NCI-H2171 (cell line): ENCODE measurements at places on chromosomes 11 and 22.
A peak's percentile ranks its signal among the peaks of the same experiment; 100 is the strongest.

DNA sequence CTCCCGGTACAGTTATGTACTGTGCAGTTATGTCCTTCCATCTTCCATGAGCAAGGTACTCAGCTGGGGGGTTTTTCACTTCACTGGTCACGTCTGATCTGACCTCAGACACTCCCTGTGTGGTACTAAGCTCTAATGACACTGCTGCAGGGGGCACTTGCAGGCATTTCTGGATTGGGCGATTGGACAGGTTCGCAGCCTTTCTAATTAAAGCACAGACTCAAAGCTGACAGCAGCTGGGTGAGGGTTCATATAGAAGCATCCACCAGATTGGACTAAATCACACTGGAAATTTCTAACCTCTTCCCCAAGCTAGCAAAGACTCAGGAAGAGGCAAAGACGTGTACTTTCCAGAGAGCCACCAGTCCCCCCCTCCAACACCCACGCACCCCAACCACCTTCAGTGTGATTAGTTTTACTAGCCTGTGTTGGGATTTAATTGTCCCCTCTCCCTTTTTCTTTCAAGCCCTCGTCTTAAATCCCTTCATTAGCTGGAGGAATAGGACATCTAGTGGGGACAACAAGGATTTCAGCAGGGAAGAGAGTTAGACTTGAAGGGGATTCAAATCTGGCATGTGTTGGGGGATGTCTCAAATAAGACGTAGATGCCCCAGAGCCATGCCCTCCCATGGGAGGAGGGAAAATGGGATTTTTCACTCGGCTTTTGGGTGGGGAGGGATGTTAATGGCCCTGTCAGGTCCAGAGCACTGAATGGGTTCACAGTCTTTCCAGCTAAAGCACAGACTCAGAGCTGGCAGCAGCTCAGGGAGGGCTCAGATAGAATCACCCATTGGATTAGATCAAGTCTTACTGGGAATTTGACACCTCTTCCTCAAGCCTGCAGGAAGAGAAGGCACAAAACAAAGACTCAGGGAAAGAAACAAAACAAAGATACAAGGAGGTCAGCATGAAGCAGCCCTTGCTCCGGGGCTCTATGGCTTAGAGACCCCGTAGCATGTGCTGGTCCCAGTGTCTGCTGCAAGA is 10.9 kb downstream of the INS start:
- DNase-seq, result no peak

DNA sequence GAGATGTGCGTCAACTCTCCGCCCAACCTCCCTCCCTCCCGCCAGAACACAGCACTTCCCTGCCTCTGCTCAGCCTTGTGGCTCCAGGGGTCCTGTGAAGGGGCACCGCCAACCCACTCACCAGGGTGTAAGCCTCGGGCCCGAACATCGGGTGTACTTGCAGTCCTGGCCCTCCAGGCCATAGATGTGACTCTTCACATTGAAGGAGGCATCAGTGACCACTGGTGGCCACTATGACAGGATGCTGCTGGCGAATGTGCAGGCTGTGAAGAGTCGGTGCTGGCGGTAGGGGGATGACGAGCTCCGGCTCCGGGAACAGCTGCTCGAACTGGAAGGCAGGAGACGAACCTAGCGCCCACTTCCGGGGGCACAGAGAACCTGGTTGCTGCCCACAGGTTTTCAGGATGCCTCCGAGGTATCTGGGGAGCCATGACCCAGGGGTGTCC is 97.4 kb downstream of the MED15 start:
- DNase-seq, result no peak

DNA sequence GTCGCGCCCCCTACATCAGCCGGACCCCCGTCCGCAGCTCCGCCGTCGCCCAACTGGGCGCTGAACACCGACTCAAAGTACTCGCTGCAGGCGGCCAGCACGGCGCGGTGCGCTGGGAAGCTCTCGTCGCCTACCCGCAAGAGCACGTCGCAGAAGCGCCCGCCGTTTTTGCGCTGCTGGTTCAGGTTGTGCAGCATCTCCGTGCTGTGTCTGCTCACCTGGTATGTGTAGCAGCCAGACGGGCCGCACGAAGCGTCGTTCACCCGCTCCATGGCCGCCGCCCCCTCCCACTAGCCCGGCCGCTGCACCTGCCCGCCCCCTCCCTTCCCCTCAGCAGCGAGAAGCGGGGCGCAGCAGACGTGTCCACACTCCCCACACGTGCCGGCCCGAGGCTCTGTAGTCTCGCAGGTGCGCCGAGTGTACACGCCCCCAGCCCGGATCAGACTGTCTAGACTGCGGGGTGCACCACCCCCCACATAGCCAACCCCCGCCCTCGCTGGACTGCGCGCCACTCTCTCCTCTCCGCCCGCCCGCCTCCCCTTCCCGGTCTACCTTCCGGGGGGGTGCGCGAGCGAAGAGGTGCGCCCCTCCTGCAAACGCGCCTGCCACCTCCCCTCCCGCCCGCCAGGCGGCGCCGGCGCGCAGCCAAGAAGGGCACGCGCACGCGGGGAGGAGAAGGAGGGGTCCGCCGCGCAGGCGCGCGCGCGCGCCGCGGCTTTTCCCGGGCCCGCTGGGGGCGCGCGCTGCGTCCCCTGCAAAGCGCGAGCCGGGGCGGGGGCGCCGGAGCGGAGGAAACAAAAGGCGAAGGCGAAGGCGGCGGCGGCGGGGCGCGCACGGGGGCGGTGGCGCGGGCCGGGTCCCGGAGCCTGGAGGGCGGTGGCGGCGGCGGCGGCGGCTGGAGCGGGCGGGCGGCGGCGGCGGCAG is 553 bp downstream of the PATZ1 start:
- peak; percentile 87 for DNase-seq

GRCh38 chr22:45455212-45455611 is 41.7 kb downstream of the RIBC2 start:
- no peak for DNase-seq

GRCh38 chr11:12069066-12069676 is 41.2 kb upstream of the MICAL2 start:
- DNase-seq, result no peak

- no peak for DNase-seq
These were observed 28.1 kb upstream of the ACAT1 start for GRCh38 chr11:108093128-108093904.

DNA sequence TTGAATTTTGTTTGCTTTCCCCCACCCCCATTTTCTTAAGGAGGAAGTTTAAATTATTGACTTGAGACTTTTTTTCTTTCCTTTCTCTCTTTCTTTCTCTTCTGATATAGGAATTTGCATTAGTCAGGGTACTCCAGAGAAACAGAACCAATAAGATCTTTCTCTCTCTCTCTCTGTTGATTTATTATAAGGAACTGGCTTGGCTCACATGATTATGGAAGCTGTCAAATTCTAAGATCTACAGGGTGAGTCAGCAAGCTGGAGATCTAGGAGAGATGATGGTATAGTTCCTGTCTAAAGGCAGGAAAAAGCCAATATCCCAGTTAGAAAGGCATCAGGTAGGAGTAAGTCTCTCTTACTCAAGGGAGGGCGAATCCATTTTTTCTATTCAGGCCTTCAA is 64.0 kb downstream of the CCDC81 start:
- DNase-seq, result no peak

DNA sequence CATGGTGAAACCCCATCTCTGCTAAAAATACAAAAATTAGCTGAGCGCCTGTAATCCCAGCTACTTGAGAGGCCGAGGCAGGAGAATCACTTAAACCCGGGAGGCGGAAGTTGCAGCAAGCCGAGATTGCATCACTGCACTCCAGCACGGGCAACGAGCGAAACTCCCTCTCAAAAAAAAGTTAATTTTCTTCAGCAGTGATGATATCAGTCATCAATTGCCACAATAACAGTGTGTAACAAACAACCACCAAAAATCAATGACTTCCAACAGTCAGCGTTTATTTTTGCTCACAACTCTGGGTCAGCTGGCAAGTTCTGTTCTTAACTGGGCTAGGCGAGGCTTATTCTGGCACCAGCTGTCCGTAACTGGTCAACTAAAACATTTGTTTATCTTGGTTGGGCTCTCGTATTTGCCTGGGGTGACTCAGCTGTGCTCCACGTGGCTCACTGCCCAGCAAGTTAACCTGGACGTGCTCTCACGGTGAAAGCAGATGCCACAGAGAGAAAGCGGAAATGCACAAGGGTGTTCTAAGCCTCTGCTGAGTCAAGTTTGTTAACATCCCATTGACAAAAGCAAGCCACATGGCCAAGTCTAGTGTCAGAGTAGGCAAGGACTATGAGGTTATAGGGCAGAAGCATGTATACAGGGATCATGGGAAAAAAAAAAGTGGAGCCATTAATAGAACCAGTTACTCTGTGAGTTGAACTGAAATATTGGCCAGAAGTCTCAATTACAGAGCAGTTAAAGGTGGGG is 52.1 kb downstream of the LHFPL7 start:
- no peak for DNase-seq

GRCh38 chr11:63985812-63986155 is 454 bp upstream of the OTUB1 start:
- DNase-seq, result no peak

DNA sequence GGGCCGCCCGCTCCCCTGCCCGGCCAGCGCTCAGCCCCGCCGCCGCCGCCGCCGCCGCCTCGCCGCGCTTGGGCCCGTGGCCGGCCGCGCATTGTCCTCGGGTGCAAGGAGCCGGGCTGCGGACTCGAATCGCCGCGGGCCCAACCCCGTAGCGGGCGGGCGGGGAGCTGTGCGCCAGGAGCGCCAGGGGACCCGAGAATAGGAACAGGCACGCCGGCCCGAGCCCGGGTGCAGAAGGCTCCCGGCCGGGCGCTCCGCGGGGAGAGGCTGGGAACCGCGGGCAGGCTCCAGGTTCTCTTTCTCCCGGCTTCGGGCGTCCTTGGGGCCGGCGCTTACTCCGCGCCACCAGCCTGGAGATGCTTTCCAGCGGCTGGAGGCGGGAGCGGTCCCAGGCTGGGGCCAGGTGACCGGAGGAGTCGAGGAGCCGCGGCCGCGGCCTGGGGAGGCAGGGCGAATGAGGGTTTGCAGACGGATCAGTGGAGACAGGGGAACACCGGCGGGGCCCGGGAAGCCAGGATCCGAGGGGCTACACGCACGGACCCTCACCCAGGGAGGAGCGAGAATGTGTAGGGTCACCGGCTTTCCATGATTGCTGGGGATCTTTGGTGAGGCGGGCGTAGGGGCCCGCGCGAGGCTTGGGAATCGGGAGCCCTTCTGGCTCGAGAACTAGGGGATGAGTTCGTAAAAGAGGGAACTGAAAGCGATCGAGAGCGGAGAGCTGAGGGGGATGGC is 726 bp downstream of the PKNOX2 start:
- DNase-seq, result no peak

- no peak for DNase-seq
These were observed 657 bp downstream of the ELMOD1 start for GRCh38 chr11:107591378-107592230.

GRCh38 chr22:32119568-32120235 is 39.4 kb downstream of the C22orf42 start:
- no peak for DNase-seq

GRCh38 chr11:15278128-15278527 is 163.4 kb downstream of the INSC start:
- no peak for DNase-seq

- DNase-seq, result no peak
These were observed 530.2 kb downstream of the DLG2 start for GRCh38 chr11:85096939-85097338.

- no peak for DNase-seq
These were observed 26.0 kb downstream of the CLMP start for GRCh38 chr11:123168955-123169484.

DNA sequence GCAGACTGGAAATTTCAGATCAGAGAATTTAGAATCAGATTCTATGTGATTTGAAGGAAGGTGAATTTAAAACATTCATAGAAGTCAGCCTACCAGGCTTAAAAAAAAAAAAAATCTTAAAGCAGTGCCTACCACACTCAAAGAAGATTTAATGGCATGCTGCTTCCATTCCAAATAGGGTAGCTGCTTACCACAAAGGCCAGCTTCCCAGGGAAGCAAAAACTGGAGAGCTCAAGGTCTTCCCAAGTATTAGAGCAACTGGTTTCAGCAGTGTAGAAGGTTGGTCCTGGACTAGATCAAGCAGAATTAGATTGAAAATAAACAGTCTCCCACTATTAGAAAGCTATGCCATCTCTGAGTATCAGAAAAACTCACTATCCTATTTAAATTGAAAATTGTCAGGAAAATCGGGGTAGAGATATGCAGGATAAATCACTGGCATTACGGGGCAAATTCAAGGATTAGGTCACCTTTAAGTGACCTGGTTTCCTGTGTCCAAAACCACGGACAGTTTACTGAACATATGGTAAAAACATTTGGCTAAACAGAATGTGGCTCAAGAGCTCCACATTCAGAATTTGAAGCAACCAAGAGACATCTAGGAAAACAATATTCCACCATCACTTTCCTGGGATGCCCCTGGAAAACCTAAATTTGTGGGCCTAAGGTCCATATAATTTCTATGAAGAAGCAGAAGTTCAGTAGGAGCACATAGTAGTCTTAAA is 1.3 kb downstream of the C11orf42 start:
- DNase-seq, result no peak

GRCh38 chr11:74307434-74307833 is 4.0 kb downstream of the P4HA3 start:
- no peak for DNase-seq

DNA sequence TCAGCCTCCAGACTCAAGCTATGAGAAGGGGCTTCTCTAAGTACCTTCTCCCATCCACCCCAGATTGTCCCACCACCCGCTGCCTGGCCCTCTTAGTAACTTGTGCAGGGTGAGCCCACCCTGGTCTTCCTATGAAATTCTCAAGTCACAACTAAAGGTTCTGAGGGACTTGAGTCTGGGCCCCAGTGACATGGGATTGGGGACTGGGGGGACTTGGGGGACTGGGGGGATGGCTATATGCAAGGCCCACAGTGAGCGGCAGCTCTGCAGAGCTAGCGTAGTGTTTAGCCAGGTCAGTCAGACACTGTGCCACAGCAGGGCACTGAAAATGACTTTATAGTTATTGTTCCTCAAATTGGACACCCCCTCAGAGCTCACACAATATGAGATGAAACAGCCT is 622.3 kb upstream of the CADM1 start:
- no peak for DNase-seq

- DNase-seq, result no peak
These were observed 1340.9 kb downstream of the TBC1D22A start for GRCh38 chr22:48103126-48103875.

- DNase-seq, result no peak
These were observed 381.9 kb upstream of the TENM4 start for GRCh38 chr11:79822766-79823165.

DNA sequence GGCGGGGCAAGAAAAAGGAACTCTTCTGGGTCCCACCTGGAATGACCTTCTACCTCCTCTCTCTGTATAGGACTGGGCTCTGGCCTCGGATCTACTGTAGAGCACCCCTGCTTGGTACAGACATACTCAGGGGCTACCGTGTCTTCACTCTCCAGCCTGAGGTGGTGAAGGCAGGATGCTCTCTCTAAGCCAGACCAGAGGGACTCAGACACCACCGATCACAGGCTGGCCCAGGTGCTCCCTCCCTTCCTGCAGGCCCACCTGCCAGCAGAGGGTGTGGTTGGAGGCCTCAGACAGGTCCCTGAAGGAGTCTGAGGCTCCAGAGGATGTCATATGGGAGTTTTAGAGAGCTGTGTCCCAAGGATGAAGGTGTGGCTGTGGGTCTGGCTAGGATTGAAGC is 4.1 kb downstream of the NHERF4 start:
- no peak for DNase-seq

GRCh38 chr11:11968511-11969280 is 39.7 kb downstream of the DKK3 start:
- DNase-seq, result no peak

- no peak for DNase-seq
These were observed 59.1 kb upstream of the ANO5 start for GRCh38 chr11:22133776-22134175.

- DNase-seq, result no peak
These were observed 55.4 kb downstream of the HSD17B12 start for GRCh38 chr11:43735961-43736360.
